Stimulated activated CD8-positive, alpha-beta memory T cell treated with anti-CD3 and anti-CD28 coated beads, Interleukin-12 subunit alpha, Interleukin-12 subunit beta, amount 100 ng/mL, for 4 hours (primary cell): ENCODE measurements at places on chromosomes 13 and 19.

- DNase-seq, result no peak
These were observed 107.0 kb upstream of the GPR12 start for GRCh38 chr13:26867451-26868091.

- DNase-seq, result no peak
These were observed 60.0 kb upstream of the GPR183 start for GRCh38 chr13:99367106-99367616.

GRCh38 chr13:31913459-31913858, 118.1 kb upstream of the FRY start:
- no peak for DNase-seq

DNA sequence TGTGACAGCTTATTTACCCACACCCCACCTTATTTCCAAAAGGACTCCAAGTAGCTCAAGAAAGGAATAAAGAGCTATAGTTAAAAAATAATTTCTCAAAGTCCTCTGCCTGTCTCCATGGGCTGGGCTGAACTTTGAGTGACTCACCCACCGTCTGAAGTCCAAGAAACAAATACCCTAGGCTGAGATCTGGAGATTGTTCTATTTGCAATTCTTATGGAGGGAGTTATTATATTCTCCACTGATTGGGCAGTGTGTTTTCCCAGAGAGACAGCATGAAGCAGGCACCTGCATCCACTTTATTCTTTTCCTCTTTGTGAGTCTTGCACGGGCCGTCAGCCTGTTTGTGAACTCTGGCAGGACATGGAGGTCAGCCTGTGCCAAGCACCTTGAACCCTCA, 63.2 kb downstream of the SHISA2 start:
- DNase-seq, result no peak

- DNase-seq, result no peak
These were observed 2.2 kb downstream of the AKT2 start for GRCh38 chr19:40282920-40283319.

GRCh38 chr13:43783820-43784219, 3.0 kb downstream of the ENOX1 start:
- no peak for DNase-seq

GRCh38 chr13:79533781-79534400, 52.9 kb downstream of the NDFIP2 start:
- no peak for DNase-seq

DNA sequence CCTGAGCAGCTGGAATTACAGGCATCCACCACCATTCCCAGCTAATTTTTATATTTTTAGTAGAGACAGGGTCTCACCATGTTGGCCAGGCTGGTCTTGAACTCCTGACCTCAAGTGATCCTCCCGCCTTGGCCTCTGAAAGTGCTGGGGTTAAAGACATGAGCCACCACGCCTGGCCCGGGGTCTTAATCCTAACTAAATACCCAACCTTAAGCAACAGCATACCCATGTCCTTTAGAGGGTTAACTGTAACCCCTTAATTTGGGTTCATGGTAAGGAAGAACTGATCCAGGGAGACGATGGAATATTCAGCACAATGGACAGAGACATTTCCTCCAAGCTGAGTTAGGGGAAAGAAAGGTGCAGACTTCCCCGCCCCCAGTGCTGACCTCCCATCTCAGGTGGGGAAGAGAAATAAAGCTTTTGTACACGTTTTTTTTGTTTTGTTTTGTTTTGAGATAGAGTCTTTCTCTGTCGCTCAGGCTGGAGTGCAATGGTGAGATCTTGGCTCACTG, 8.7 kb upstream of the GALP start:
- DNase-seq, result no peak

- DNase-seq, result no peak
These were observed 210.9 kb upstream of the SPRY2 start for GRCh38 chr13:80551650-80552497.

DNA sequence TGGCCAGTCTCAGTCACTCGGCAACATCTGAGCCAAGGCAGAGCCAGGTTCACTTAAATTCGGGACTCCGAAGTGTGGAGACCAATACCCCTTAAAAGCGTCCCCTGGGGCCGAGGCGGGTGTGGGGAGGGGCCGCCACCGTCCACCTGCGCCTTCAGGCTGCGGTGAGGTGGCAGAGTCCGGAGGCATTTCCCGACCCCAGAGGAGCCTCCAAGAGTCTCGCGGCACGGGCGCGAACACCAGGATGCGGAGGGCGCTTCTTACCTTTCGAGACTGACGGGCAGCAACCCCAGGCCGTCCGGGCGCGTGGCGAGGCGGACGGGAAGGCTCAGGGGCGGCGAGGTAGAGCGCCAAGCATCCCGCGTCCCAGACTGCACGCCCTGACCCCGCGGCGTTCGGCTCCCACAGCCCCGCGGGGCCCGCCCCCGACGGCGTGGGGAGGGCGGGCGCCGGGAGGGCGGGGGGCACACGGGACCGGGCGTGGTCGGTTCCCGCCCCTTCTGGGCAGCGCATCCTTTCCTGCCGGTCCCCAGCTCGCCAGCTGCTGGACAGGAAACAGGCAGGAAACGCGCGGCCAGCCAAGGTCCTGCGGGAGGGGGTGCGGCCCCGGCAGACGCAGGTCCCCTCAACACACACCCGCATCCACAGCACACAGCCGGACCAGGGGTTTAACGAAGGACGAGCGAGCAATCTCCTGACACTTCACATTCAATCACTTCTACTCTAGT, at the start of gene THSD1:
TSS of gene THSD1 (minus strand) at position 406 of the 728 bp plus-strand sequence. CDS start 3,572 bp downstream, outside the sequence.
- no peak for DNase-seq

DNA sequence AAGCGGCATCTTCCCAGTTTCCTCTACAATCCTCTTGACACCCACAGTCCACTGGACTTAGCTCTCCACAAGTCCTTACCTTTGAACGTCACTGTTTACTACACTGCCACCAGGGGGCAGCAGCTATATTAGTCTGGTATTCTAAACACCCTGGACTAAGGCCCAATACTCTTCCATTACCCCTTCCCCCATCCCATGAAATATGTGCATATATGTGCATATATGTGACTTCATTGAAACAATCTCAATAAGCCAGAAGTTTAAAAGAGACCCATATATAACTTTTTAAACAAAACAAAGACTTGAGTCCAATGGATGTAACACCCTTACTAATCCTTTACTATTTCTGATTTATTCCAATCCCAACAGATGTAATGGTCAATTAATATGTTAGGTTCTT, 15.5 kb downstream of the GGACT start:
- peak; percentile 46 for DNase-seq

- DNase-seq, result no peak
These were observed 246.9 kb downstream of the DCLK1 start for GRCh38 chr13:35884211-35884760.

GRCh38 chr13:103282571-103283450, 216.6 kb upstream of the SLC10A2 start:
- DNase-seq, result no peak

DNA sequence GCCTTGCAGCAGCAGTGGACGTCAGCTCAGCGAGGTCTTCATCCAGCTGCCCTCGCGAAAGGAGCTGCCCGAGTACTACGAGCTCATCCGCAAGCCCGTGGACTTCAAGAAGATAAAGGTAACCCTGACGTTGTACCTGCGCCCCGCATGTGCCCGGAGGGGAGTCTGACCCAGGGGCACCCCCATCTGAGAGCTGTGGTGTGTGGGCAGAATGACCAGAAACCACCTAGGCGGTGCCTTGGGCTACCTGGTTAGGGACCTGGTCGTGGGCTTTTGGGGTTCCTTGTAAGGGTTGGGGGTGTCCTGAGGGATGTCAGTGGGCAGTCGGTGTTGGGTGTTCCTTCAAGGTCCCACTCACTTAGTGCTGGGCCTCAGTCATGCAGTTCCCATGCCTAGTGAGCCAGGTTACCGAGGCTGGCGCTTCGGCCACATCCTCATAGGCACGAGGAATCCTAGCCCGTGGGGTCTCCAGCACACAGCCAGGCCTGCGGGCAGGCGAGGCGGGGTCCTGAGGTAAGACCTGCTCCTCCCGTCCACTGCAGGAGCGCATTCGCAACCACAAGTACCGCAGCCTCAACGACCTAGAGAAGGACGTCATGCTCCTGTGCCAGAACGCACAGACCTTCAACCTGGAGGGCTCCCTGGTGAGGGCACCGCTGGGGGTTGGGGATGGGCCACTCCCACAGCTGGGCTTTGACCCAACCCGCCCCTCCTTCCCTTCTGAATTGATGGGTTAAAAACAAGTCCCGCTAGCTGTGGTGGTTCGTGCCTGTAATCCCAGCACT, 30.8 kb upstream of the LDLR start:
- no peak for DNase-seq

GRCh38 chr13:112103260-112103838, 36.4 kb downstream of the SOX1 start:
- no peak for DNase-seq

GRCh38 chr19:18603958-18604819, 2.4 kb downstream of the CRLF1 start:
- no peak for DNase-seq

DNA sequence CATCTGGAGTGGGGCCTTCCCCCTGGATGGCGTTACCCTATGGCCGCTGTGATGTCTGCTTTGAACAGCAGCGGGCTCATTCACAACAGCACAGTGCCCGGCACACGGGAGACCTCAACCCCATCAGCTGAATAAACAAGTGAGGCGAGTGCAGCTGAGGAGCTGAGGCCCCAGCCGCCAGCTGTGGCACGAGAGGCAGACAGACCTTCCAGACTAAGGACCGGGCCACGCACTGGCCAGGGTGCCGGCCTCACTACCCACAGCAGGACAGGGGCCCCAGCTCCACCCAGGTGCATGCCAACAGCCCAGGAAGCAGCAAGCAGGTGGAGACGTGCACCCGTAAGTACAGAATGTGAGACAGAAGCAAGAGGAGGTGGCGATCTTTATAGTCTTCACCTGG, 39.6 kb downstream of the STK24 start:
- DNase-seq, result no peak

- DNase-seq, result no peak
These were observed 545.8 kb downstream of the LIG4 start for GRCh38 chr13:107669391-107669993.

- no peak for DNase-seq
These were observed 322.0 kb upstream of the MIR17HG start for GRCh38 chr13:91025442-91025841.

- DNase-seq, result no peak
These were observed 2.2 kb upstream of the RAB3A start for GRCh38 chr19:18206018-18206417.

DNA sequence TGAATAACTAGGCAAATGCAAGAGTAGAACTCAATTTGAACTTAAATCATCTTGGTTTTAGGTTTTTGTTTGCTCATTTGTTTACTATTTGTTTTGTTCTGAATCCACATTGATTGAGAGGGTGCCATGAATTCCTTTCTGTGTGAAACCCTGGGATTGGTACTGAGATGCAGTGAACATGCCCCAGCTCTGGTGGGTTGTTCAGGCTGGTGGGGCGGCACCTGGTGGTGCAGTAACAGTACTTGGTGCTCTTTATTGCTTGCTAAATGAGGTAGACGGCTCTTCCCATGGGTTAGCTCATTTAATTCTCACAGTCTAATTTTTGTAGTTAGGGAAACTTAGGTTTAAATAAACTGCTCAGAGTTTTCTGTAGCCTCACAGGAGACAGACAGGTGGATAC, 48.4 kb downstream of the WASF3 start:
- no peak for DNase-seq

- DNase-seq, result no peak
These were observed 755.0 kb downstream of the DIAPH3 start for GRCh38 chr13:59408738-59409137.

- DNase-seq, result no peak
These were observed 88.6 kb downstream of the DCT start for GRCh38 chr13:94390881-94391280.

DNA sequence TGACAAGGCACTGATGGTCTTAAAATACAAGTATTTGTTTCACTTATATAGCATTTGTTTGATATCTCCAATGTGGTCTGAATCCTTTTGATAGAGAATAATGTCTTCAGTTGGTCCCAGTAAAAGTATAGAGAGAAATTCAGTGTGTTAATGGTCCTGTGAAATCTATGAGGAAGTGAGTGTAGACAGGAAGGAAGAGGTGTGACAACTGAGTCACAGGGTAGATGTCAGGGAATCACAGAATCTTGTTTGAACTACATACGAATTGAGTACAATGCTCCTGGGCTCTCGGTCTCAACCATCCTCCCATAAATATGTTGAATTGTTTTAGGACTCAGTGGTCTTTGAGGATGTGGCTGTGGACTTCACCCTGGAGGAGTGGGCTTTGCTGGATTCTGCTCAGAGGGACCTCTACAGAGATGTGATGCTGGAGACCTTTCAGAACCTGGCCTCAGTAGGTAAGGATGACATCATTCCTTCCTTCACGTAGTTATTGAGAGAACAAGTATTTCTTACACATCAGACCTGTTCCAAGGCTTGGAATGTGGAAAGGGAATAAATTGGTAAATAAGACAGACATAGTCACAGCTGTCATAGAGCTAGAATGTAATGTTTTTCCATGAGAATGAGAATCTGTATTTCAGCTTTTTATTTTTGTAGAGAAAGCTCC, 9.1 kb downstream of the ZNF555 start:
- DNase-seq, result no peak

- no peak for DNase-seq
These were observed 11.2 kb downstream of the HAS1 start for GRCh38 chr19:51712461-51713081.

- no peak for DNase-seq
These were observed 474.2 kb downstream of the KLF5 start for GRCh38 chr13:73532987-73533510.

DNA sequence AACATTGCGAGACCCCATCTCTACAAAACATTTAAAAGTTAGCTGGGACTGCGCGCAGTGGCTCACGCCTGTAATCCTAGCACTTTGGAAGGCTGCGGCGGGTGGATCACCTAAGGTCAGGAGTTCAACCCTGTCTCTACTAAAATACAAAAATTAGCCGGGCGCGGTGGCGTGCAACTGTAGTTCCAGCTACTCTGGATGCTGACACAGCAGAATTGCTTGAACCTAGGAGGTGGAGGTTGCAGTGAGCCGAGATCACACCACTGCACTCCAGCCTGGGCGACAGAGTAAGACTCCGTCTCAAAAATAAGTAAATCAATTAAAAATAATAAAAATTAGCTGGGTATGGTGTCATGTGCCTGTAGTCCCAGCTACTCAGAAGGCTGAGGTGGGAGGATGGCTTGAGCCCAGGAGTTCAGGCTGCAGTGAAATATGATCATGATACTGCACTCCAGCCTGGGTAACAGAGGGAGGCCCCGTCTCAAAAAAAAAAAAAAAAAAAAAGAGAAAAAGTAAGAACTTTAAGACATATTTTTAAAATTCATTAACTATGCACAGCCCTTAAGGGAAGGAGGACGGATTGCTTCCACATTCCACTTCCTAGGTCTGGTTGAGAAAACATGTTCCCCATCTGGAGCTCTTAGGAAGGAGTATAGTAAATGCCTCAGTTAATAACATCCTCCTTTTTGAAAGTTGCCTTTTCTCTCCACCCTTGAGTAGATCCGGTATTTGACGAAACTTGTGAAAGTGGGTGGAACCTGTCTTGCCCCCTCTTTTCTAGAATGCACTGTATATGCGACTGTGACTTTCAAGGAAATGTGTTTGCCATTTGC, 26.1 kb downstream of the EXOC3L2 start:
- no peak for DNase-seq

DNA sequence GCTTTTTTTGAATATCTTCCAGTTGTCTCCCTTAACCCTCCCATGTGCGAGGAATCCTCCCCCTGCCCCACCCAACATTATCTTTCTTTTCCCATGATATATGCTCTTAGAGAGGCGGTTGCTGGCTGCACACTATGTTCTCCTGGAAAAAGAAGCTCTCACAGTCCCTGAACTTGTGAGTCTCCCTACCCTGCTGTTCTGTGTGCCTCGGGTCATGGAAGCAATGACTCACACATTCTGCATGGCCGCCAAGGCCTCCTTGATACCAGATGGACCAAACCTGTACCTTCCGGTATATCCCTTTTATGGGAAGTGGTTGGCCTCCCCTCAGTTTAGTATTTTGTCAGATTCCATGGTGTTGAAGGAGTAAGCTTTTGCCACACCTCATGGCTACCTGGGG, 705.4 kb downstream of the SLITRK6 start:
- DNase-seq, result no peak

GRCh38 chr19:2663920-2664571, 38.4 kb downstream of the GNG7 start:
- no peak for DNase-seq
